ELF-1 (cell line): ENCODE measurements at places on chromosomes 16 and 17.

- DNase-seq: no peak
These were observed 5.3 kb downstream of the DRC7 start for GRCh38 chr16:57699899-57700298.

DNA sequence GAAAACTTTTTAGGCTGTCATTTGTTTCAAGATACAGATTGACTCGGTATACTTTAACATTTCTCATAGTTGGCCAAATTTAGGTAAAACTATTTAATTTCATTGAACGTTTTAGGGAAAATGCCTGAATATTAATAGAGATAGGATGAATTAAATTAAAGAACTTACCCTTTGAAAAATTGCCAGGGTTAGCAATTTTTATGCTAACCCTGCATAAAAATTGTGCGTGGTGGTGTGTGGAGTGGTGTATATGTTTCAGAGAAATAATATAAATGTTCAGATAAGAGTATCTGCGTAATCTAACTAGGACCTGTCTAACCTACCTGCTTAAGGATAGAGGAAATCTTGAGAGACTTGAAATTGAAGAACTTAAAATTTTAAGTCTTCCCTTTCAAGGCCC lies 21.4 kb downstream of the NF1 start:
- DNase-seq: no peak

DNA sequence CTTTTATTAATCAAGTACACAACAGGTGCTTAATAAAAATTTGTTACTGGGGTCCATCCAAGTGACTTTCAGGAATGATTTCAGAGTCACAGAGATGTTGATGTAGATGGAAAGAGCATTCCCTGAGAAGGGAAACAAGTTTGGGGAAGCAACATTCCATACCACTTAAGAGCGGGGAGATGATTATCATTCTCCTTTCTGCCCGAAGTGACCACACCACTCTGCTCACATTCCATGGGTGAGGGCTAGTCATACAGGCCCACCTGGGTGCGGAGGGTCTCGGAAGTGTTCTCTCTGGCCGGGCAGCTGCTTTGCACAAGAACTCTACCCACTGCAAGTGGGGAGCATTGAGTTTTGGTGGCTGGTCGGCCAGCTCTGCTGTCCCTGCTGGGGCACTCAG lies 231.4 kb downstream of the SNX29 start:
- peak; percentile 39 for DNase-seq

DNA sequence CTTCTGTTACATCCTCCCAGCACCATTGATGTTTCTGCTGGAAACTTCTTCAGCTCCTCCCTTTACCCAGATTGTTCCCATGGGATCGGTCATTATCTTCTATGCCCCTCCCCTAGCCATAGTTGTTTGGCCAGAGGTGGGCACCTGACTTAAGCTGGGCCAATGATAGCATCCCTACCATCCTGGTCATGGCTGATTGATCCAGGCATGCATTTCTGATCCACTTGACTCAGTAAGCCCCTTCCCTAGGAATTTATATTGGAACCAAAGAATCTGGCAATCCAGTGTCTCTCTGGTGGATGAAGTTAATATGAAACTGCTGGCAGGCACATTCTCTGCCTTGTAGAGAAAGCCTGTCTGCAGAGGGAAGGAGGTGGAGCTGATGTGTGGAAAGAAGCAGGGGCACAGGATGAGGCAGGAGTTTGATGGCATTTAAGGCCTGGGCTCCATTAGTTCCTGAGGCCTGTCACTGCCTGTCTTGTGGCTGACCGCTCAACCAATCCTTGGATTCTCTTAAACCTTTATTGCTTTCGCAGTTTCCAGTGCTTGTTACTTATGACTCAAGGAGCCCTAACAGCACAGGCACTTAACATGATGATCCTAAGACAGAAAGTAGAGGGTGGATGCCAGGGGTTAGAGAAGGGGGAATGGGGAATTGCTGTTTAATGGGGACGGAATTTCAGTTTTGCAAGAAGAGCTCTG lies 152.4 kb downstream of the ABCC12 start:
- peak; percentile 66 for DNase-seq

GRCh38 chr17:4584101-4584916 lies at the start of gene SMTNL2:
Gene SMTNL2 (plus strand): TSS chr17:4584529. CDS start chr17:4584606, 77 bp downstream.
- DNase-seq: no peak

GRCh38 chr16:48596326-48596725 lies 13.7 kb downstream of the N4BP1 start:
- DNase-seq: no peak

DNA sequence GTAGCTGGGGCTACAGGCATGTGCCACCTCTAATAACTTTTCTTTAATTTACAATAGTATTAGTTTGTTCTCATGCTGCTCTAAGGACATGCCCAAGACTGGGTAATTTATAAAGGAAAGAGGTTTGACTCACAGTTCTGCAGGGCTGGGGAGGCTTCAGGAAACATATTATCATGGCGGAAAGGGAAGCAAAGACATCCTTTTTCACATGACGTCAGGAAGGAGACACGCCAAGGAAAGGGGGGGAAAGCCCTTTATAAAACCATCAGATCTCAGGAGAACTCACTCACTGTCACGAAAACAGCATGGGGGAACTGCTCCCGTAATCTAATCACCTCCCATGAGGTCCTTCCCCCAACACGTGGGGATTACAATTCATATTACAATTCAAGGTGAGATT lies 18.3 kb downstream of the IL4R start:
- DNase-seq: no peak

- DNase-seq: no peak
These were observed 26.9 kb downstream of the KATNB1 start for GRCh38 chr16:57762365-57763040.

DNA sequence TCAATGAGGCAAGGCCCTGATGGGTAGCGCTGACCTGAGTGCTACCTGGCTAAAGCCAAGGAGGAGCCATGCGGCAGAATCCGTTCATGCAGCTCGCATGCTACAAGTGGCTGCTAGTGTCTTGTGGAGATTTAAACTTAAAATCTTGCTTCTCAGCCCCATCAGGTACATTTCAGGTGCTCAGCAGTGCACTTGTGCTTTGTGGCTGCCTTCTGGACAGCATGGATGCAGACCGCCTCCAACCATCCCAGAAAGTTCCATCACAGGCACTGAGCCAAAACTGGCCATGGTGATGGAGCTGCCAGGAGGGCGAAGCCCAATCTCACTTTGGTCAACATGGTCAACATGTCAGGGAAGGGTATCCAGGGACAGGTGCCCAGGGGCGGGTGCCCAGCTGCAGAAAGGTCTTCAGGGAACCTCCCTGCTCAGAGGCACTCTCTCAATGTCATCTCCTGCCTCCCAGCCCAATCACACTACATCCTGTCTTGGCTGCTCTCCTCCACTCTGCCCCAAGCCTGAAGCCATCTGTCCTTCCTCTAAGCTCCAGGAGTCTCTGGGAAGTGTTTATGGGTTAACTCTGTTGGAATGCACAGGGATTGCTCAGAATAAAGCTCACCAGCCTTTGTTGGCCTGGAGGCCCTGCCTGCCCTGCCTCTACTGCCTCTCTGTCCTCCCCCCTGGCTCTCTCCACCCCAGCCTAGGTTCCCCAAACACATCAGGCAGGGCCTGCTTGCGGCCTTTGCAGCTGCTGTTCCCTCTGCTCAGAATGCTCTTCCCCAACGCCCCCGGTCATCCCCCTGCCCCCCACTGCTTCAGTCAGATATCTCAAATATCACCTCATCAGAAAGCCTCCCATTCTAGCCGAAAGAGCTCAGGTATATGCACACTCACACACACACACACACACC lies 18.3 kb upstream of the TNFRSF13B start:
- peak; percentile 58 for DNase-seq

- peak; percentile 84 for DNase-seq
These were observed 7.6 kb downstream of the MYO1C start for GRCh38 chr17:1484676-1485422.

DNA sequence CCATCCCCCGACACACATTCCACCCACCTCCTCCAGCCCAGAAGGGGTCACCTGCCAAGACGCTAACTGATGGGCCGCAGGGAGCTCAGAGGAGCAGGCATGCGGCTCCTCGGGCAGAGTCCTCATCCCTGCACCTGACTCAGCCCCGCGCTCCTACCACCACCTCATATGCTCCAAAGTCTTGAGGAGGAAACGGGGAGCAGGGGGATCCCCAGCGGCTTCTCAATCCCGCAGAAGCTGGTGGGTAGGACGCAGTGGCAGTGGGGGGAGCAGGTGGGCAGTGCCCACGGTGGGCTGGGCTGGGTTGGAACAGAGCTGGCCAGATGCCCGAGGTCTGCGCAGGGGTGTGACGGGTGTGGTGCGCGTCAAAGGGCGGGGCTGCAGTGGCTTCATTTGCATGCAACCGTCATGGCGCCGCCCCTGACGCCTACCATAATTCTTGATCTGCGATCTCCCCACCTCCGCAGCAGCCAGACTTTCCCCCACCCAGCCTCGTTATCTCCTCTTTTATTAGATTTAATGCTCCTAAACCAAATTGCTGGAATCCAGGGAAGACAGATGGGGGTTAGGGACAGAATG lies 39.0 kb upstream of the EMP2 start:
- DNase-seq: peak; percentile 71

DNA sequence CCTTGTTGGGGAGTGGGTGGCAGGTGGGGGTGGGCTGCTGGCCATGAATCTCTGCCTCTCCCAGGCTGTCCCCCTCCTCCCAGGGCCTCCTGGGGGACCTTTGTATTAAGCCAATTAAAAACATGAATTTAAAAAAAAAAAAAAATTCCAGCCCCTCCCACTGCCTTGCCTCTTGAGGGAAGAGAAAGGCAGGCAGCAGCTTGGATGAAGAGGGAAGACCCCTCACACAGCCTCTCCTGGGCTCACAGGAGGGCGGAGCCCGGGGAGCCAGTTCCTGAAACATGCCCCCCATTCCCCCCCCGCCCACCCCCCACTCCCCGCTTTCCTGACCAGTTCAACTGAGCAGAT lies 1.8 kb upstream of the TCAP start:
- no peak for DNase-seq

GRCh38 chr16:7979448-7980132 lies 610.7 kb downstream of the TMEM114 start:
- DNase-seq: peak; percentile 4

DNA sequence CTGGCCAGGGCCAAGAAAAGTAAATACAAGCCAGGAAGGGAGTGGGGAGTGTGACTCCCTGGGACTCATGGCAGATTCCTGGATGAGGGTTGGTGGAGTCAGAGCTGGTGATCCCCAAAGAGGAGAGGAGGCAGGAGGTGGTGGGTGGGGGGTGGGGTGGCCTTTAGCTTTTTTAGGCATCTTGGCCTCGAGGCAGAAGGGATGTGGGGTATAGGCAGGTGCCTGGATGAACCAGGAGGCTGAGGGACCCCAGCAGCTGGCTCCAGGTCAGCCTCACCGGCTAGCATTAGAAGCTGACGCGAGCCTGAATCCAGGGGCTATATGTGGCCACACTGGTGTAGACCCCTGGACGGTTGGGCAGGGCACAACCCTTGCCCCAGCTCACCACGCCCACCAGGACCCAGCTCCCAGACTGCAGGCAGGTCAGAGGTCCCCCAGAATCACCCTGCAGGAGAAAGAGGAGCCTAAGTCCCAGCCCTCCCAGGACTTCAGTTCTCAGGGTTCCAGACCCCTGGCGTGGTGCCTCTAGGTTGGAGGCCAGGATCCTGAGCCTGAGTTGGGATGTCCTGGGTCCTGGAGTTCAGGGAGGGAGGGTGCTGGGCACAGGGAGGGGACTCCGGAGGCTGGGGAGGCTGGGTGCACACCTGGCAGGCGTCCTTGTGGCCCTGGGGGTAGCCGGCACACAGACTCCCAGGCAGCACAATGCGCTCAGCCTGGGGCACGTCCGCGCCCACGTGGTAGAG lies 2.8 kb downstream of the PRSS33 start:
- DNase-seq: no peak

DNA sequence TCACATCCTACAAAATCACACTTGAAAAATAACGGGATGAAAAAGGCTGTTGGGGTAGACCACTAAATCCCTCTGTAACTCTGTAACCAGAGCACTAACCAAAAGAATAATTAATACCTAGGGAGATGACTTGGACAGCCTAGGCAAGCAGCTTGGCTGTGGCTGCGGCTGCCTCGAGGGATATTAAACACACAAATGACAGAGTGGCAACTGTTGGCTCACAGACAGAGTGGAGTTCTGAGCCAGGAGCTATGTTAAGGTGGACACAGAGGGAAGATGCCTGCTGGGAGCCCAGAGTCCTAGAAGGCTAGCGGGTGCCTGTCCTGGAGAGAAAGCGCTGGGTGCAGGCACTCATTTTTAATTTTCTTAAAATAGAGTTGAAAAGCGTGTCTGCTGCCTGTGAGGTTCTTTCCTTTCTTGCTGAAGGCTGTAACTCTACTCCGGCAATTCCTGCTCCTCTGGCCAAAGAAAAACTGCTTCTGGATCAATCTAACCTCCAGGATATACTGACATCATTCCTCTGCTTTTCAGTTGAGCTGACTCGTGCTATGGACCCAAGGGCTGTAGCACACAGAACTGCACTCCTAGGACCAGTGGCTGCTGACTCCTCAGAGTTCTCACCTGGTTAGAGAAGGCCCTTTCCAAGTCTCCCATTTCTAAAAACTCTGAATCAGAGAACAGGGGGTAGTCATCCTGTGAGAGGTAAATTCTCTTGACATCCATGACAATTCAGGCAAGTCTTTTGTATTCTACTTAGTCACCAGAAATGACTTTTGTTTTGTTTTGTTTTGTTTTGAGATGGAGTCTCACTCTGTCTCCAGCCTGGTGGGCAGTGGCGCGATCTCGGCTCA lies 147.9 kb downstream of the STX8 start:
- peak; percentile 21 for DNase-seq

GRCh38 chr17:40490289-40490853 lies 11.1 kb downstream of the TNS4 start:
- DNase-seq: peak; percentile 74

- DNase-seq: no peak
These were observed 4.7 kb upstream of the CHMP6 start for GRCh38 chr17:80986816-80987475.

DNA sequence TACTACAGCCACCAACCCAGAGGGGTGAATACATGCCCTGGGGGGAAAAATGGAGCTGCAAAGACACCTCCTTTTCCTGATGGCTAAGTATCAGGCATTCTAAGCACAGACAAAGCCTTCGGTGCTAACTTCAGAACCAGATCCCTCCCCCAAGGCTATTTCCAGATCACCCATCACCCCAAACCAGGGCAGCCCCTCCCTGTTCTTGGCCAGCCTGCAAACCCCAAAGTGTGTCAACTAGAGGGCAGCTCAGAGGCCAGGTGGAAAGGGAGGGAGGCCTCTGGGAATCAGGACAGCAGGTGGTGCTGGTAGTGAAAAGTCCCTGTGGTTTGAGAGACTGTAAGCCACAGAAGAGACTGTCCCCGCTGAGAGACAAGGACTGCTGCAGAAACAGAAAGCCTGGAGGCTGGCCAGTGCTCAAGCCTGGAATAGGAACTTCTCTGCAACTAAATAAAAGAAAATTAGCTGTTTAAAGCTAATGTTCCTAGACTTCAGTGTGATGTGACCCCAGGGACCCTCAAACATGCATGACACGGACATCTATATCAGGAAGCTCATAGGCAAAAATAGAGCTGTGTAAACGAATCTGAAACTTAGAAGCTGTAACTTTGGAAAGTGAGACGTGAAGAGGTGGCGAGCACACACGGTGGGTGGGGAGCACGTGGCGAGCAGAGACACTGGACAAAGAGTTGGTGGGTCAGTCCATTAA lies 9.1 kb downstream of the TUBG1 start:
- DNase-seq: peak; percentile 81
